Thoracic aorta (tissue), 2 donors: ENCODE measurements at places on chromosomes 4 and X.

DNA sequence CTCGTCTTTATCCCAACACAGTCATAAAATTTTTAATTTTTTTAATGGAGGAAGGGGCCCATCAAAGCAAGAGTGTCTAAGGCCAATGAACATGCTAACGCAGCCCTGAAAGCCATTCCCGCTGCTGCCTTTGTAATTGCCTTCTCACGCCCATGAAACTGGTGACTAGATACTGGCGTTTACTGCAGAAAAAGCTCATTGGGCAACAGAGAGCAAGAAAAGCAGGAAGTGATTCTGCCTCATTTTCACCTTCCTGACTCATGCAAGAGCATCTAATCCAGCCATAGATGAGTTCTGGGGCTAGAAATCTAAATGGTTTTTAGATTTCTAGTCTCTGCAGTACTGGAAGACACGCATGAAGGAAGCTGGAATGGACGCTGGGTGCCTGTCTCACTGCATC lies 72.5 kb downstream of the ANXA3 start:
- DNase-seq = no peak

GRCh38 chr4:76195326-76195725 lies 18.3 kb downstream of the SCARB2 start:
- no peak for DNase-seq

- no peak for DNase-seq
These were observed 338.7 kb downstream of the PCDH18 start for GRCh38 chr4:137193564-137193963.

DNA sequence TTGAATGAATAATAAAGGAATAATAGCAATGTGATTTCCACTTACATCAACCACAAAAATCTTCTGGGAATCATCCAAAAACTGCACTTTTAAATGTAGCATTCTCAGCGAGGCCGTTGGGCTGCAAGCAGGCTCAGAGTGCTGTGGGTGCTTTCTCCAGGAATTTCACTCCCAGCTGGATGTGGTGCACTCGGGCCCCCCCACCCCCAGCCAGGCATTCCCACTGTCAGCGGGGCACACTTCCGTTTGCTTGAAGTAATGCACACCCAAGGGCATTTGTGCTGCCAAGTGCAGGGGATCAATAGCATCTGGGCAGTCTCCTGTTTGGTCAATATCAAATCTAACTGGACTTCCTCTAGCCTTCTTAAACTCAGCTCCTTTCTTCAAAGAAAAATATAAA lies at the start of gene FRMD7:
Gene FRMD7 (minus strand): TSS at position 278 of the 400 bp plus-strand sequence. CDS start 176 bp downstream, at position 102.
- no peak for DNase-seq

GRCh38 chr4:165873298-165874071 lies 448 bp downstream of the TLL1 start:
- DNase-seq = no peak

GRCh38 chr4:186826006-186826405 lies 102.3 kb upstream of the FAT1 start:
- DNase-seq = no peak

DNA sequence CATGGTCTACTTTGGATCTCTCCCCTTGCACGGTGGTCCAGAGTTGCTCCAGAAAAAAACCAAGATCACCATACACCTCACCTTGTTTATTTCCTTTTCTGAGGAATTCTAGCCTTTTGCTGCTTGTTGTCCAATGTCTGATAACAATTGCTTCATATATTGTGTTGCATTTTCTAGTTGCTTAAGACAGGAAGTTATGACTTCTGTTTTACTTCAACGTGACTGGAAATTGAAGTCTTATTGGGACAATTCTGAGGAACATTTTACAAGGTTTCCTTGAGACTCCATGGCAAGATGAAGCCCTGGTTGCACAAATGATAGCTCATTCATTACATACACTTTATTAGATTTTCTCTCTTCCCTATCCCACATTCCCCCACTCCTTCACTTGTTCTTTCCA lies 5.2 kb downstream of the CXCL1 start:
- no peak for DNase-seq

DNA sequence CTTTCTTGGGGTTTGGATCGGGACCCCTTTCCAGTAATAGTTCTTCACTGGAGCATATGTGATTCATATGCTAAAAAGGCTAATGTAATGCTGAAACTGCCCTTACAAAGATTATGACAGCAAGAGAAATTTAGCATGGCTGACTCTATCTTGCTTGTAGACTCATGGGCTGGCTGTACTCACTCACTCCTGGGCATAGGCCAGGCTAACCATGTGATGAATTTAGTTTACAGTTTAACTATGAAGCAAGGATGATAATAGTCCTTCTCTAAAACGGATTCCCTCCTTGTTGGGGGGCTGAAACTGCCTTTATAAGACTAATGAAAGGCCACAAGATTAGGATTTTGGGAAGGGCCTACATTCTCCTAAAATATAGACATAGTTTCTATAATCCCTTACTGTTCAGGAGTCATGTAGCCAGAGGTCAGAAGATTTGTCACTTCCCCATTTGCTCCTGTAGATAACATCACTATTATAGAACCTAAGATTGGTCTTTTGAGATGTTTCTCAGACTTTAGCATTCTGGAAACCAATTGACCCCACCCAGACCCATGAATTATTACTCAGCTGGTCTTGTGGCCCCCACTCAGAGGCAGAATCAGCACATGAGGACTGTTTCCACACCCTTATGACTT lies 20.8 kb upstream of the CEP135 start:
- no peak for DNase-seq

- DNase-seq = no peak
These were observed 14.9 kb upstream of the PDE5A start for GRCh38 chr4:119643306-119644042.

- no peak for DNase-seq
These were observed 49.0 kb upstream of the SLC16A2 start for GRCh38 chrX:74372272-74372671.

GRCh38 chr4:69994782-69995181 lies 984 bp upstream of the STATH start:
- no peak for DNase-seq

GRCh38 chrX:150690126-150690525 lies 3.1 kb upstream of the MTMR1 start:
- DNase-seq = no peak

GRCh38 chr4:187606581-187606980 lies 389.0 kb upstream of the ZFP42 start:
- no peak for DNase-seq

DNA sequence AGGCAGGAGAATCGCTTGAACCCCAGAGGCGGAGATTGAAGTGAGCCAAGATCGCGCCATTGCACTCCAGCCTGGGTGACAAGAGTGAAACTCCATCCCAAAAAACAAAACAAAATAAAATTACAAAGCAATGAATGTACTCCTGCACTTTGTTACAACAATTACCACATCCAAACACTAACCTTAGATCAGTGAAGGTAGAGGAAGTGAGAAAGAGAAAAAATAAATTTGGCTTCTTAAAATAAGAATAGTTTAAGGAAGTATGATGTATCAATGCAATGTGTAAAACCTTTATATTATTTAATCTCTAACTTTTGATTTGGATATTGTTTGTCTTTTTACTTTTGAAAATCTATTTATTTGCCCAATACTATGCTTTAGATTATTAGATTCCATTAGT lies 21.7 kb upstream of the CSN1S1 start:
- DNase-seq = no peak

DNA sequence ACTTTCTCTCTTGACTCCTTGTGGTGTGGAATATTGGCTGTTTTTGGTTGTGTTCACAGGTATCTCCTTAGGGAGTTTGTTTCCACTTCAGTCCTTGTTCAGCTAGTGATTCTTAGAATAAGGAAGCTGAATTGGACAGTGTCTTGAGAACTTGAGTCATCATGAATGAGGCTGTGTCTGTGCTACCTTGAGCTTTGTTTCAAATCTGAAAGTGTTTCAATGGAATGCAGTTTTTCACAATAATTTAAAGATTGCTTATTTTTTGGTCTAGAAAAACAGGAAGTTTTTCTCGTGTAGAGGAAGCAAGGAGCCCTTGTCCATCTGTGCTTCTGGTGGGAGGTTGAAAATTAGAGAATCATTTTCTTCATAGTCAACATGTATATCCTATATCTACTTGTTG lies 76.5 kb downstream of the ZNF518B start:
- DNase-seq = no peak

GRCh38 chr4:116389139-116389538 lies 696.2 kb downstream of the TRAM1L1 start:
- DNase-seq = no peak

- no peak for DNase-seq
These were observed 58.5 kb downstream of the ASMT start for GRCh38 chrX:1673337-1673736.

GRCh38 chr4:20462426-20463175 lies 210.9 kb downstream of the SLIT2 start:
- DNase-seq = no peak

GRCh38 chr4:148774134-148774533 lies 331.9 kb upstream of the NR3C2 start:
- DNase-seq = no peak

GRCh38 chr4:48380583-48381167 lies 39.3 kb downstream of the SLAIN2 start:
- no peak for DNase-seq

DNA sequence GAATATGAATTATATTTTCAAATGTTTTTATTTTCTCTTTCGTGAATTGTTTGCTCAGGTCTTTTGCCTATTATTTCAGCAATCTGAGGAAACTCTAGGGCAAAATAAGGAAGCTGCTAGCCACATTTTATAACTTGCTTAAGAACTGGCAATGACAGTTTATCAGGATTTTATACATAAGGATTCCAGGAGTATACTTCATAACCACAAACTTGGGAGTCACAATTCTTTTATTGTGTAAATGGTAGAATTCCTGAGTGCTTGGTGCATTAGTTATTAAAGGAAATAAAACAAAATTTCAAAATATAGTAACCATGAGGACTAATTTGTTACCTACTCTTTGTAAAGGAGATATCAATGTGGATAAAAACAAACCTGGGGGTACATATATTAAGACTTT lies 54.4 kb downstream of the PALLD start:
- no peak for DNase-seq

GRCh38 chr4:108426493-108426892 lies 193.9 kb upstream of the RPL34 start:
- no peak for DNase-seq

- no peak for DNase-seq
These were observed 126.1 kb downstream of the FAT4 start for GRCh38 chr4:125440814-125441213.

- no peak for DNase-seq
These were observed 38.7 kb downstream of the ARHGEF9 start for GRCh38 chrX:63746278-63746677.

DNA sequence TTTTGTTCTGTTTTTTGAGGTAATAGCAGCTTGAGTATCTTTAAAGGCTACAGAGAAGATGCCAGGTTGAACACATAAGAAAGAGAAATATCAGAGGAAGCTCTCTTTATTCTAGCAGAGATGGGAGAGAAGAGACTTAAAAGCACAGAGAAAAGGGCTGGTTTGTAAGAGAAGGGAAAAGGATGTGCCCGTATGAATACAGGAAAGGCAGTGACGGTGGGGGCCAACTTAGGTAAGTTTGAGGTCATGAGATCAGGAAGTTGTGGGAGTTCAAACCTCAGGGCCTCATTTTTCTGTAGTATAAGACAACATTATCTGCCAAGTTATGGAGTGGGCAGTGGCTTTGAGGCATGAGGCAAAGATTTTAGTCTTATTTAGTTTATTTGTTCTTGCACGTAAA lies 121.3 kb upstream of the S100G start:
- DNase-seq = no peak

GRCh38 chrX:20352504-20352903 lies 85.8 kb upstream of the RPS6KA3 start:
- no peak for DNase-seq

DNA sequence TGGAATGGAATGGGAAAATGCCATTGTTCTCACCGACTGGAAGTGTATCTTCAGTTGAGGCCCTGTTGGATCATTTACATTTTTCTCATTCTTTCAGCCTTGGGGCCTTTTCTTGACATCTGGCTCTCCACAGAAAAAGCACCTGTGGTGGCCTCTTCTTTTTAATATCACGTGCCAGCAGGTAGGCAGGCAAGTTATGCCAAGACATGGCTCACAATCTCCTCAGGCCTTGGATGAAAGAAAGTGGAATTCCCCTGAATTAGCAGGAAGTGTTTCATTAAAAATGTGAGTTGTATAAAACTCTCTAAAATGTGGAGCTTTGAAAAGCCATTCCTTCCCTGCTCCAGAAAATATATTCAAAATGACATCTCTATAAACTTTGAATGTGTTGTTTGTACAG lies 122.1 kb downstream of the FRAS1 start:
- no peak for DNase-seq

GRCh38 chr4:7357323-7357722 lies 77.4 kb downstream of the PSAPL1 start:
- DNase-seq = no peak

- DNase-seq = no peak
These were observed 102.9 kb upstream of the TNIP3 start for GRCh38 chr4:121266982-121267381.

- no peak for DNase-seq
These were observed 1.1 kb upstream of the FMR1 start for GRCh38 chrX:147910607-147911006.

DNA sequence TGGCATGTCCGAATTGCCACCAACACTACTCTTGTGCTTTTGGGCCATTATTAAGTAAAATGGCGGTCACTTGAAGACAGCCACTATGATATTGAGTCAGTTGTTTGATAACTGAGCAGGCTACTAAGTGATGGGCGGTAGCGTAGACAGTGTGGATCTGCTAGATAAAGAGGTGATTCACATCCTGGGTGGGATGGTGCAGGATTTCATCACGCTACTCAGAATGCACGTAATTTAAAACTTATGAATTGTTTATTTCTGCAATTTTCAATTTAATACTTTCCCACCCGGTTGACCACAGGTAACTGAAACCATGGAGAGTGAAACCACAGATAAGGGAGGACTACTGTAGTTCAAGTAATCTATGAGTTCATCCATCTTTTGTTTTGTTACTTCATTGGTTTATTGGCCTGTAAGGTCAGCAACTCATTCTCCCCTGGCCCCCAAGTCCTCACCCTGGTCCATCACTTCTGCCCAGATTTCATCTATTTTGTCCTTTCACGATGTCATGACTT lies 2.9 kb downstream of the ARAF start:
- DNase-seq = no peak

- no peak for DNase-seq
These were observed 129.5 kb downstream of the KCNIP4 start for GRCh38 chr4:21819086-21819485.

GRCh38 chrX:51641421-51642021 lies 22.8 kb upstream of the CENPVL3 start:
- DNase-seq = no peak

DNA sequence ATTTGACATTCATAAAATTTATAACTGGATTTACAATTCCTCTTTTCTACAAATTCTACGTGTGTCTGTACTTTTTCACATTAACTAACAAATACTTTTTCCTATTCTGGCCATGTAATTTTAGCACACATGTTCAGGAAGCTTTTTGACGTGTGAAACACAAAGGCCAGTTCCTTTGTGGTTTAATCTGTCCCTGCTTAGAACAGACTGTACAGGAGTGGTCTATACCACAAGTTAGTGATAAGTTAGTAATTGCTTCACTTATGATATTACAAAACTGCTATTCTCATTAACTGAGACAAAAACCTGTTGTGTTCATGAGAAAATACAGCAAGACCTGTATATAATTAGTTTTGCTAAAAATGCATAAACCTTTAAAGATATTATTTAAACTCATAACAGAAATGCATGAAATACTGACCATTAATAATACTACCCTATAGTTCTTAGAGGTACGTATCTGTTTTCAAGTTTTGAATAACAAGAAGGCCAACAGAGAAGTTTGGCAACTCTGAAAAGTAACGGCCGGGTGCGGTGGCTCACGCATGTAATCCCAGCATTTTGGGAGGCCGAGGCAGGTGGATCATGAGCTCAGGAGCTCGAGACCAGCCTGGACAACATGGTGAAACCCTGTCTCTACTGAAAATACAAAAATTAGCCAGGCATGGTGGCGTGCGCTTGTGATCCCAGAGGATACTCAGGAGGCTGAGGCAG lies 13.7 kb upstream of the AREG start:
- no peak for DNase-seq
